ENCODE measurements at places on chromosomes 5 and 9.

GRCh38 chr9:38227656-38228055 lies 158.6 kb upstream of the SHB start:
- H3K4me1 ChIP-seq = no peaks in the 10 kb centered on the region
- H3K4me3 ChIP-seq = no peak overlapping the region
- H3K36me3 ChIP-seq = no peaks in the 10 kb centered on the region
- peak; percentile 22 for DNase-seq

DNA sequence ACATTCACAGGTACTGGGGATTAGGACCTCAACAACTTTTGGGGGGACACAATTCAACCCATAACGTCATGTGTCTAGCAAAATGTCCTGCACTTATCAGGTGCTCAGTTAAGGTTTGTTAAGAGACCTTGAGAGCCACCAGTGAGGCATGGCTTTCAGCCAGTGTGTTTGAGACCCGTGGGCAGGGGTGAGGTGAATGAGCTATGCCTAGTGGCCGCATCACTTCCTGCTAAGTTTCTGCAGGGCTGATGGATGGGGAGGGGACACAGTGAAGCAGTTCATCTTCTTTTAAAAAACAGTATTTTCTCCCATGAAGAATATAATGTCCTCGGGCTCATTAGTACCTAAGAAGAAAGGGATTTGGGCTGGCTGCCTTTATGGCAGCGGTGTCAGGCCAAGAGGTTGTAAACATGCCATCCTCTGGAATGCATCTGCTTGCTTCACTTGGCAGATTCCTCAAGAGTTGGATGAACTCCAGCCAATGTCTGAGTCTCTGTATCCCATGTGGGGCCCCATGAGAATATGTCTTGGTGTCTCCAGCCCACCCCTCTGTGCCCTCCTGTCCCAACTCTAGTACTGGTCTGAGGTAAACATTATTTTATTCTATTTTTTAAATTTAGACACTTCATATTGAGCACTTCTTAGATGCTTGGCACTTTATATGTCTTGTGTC lies 282.2 kb downstream of the CWC27 start:
- H3K36me3 ChIP-seq = no peaks in the 10 kb centered on the region
- no peaks in the 10 kb centered on the region for H3K27me3 ChIP-seq
- no peak overlapping the region for H3K4me3 ChIP-seq
- H3K27ac ChIP-seq = peak overlapping the region; percentile 74
- no peaks in the 10 kb centered on the region for H3K4me1 ChIP-seq
- no peak for DNase-seq

DNA sequence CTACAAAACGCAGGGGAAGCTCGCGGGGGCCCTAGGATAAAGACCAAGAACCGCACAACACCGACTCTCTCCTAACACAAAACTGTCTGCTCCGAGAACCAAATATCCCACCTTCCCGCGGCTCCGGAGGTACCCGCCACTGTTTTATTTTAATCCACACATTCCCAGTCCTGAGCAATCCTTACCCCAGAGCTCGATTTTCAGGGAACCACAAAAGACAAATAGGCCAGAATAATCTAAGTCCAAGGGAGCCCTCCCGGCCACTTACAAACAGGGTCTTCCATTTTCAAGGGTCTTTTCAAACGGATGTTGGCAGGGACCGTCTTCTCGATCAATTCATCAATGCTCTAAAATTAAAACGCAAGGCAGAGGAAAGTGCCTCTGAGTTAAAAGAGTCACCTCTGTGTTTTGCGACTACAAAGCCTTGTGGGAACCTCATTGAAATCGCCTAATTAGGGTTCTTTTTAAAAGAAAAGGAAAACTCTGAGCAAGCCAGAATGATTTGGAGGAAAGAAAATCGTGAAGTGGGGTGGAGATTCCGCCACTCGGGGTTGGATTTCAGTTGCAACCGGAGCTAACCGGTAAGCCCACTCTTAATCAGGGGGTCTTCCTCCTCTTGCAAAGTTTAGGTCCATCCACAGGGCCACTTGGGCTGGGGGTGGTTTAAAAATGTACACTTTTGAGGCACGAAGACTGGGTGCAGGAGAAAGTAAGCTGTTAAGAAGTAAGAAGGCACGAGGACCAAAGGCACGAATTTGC lies 1.0 kb downstream of the GLDC start:
- no peaks in the 10 kb centered on the region for H3K27me3 ChIP-seq
- no peak overlapping the region for H3K27ac ChIP-seq
- peak overlapping the region; percentile 34 for H3K4me3 ChIP-seq

DNA sequence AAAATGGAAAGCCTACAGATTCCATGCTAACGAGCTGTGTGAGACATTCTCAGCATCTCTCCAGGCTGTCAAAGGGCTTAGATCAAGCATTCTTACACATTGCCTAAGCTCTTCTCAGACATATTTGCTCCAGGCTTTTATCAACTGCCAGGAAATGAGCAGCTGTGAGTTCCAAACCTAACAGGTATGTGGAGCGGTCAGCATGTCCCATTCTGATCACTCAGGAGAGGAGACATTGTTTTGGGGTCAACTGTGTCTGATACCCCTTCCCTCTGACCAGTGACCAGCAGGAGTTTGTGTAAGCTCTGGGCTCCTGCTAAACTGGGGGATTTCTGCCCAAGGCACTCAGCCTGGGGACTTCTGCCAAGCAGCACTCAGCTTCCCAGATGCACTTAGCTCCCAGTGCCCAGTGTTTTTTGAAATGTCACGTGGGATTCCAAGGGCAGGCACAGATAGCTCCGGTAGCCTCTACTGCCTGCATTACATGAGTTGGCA lies 229.1 kb downstream of the SEC61B start:
- no peak overlapping the region for H3K27ac ChIP-seq
- H3K4me1 ChIP-seq = no peaks in the 10 kb centered on the region
- no peak for DNase-seq
- H3K4me3 ChIP-seq = no peak overlapping the region
- no peaks in the 10 kb centered on the region for H3K27me3 ChIP-seq
- no peaks in the 10 kb centered on the region for H3K36me3 ChIP-seq

GRCh38 chr5:68214482-68215207 lies 911 bp upstream of the PIK3R1 start:
- DNase-seq = peak; percentile 25

Data from breast epithelium (tissue), 4 donors.